ENCODE measurements at places on chromosomes 2 and 18. TPM values are rescaled to one million over a fixed set of nuclear protein-coding genes. Genes with fewer than 3 reads are reported as not detected.

DNA sequence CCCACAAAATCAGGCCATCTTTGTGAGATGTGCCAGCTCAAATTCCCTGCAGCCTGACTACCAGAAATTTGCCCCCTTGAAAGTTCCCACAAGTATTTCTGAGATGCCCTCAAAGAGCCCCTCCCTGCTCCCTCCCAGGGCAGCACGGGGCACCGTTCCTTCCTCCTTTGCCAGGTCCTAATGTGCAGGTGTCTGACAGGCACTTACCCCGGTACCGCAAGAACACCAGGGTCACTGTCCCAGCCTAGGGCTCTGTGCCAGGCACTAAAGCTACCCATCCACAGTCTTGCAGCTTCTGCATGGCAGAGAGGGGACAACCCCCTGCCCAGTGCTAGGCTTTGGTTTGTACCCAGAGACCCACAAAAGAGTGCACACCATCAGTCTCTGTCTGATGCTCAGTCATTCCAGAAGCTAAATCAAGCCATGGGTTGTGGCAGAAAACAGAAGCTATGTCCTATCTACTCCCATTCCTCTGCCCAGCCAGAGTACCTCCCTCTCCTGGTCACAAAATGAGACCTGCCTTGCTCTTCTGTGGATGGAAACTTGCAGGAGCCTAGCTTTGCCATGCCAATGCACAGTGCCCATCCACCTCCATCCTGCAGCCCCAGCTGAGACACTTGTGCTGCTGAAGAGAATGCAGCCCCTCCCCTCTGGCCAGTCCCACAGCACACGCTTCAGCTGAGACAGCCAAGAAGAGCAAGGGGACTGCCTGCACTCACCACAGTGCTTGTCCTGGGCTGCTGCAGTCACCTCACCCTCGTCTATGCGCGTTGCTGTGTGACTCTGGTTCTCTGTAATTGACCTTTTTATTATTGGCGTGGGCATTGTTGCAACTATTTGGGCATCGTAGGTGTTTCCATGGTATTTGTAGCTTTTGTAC, 48.7 kb downstream of the INPP5D start:
- H3K4me3 ChIP-seq, result no peak overlapping the region
- no peak for DNase-seq
- H3K36me3 ChIP-seq, result peaks cover 7% of the 10 kb centered on the region
- no peaks in the 10 kb centered on the region for H3K27me3 ChIP-seq

DNA sequence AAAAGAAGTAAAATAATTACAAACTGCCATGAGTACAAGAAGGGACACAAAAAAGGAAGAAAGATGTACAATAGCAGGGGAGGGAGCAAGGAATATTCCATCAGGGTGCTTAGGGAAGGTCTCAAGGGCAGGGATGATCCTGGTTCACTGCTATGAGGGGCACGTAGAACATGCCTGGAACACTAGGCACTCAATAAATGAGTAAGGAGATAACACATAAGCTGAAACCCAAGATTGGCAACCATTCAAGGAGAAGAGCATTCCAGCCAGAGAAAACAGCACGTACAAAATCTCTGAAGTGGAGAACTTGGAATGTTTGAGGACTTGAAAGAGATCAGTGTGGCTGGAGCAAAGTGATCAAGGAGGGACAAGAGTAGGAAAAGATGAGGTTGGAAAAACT, 103.2 kb downstream of the FAM161A start:
- H3K27me3 ChIP-seq, result no peaks in the 10 kb centered on the region
- no peak for DNase-seq
- H3K36me3 ChIP-seq, result no peaks in the 10 kb centered on the region
- no peaks in the 10 kb centered on the region for H3K4me1 ChIP-seq
- H3K27ac ChIP-seq, result no peak overlapping the region
- H3K4me3 ChIP-seq, result no peak overlapping the region

DNA sequence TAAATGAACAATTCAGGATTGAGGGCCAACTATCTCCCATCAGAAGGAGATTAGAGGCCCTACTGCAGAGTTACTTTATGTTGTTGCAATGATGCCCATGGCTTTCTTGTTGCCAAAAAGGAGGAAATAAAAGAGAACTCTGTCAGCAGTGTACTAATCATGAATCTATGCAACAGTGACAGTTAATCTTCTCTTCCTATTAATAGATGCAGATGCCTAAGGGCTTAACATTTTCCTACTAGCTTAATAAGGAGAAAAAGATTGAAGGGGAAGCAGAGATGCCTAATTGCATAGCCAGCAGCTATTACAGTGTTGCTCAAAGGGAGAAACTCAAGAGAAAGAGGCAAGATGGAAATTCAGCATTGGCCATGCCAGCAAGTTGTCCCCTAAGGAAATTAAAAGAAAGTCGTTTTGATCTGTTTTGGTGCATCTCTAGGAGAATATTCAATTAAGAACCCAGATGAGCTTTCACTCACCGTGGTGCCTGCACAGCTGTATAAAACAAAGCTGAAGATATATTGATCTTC, 107.1 kb upstream of the KCNJ3 start:
- DNase-seq, result no peak
- no peak overlapping the region for H3K4me3 ChIP-seq
- no peak overlapping the region for H3K27ac ChIP-seq
- H3K27me3 ChIP-seq, result peaks cover 2% of the 10 kb centered on the region
- no peaks in the 10 kb centered on the region for H3K36me3 ChIP-seq

DNA sequence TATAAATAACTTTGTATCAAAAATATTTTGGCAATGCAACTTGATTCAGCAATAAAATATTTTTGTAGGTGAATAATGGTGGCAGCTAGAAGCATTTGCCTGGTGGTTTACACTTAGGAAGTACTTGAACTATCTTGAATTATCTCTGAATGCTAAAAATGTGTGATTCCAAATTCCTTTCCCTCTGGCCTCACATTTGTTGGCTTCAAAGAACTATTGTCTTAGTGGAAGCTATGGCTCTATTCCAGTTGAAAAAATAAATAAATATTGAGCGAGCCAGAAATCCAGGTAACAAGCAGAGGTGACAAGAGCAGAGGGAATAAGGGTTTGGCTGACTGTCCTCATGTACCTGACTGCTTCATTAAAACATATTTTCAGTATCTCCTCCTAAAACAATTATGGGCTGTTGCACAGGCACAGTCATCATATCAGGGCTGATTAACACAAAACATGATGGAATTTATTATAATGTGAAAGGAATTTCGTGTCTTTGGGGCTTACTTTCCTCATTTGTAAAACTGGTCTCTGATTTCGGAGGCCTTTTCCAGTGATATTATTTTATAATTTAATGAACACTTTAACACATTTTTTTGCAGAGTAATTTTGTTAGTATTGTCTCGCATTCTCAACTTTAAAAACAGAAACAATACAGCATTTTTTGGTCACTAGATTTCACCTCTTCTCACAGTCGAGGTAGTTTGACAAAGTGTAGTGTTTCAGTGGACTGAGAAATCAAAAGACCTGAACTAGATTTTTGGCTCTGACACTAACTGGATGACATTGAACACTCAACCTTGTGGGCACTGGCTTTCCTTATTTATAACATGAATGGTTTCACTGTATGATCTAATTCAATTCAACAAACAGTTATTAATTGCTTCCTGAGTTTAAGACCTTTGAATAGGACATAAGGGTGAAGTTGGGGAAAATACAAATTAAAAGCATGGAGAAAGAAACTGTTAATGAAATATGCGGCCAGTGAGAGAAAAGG, 7.8 kb upstream of the CAVIN2 start:
- H3K4me1 ChIP-seq, result no peaks in the 10 kb centered on the region
- DNase-seq, result no peak
- H3K4me3 ChIP-seq, result no peak overlapping the region
- H3K27me3 ChIP-seq, result peaks cover 8% of the 10 kb centered on the region

ADAM23 gene
- total RNA-seq, result 0.10 TPM

DNA sequence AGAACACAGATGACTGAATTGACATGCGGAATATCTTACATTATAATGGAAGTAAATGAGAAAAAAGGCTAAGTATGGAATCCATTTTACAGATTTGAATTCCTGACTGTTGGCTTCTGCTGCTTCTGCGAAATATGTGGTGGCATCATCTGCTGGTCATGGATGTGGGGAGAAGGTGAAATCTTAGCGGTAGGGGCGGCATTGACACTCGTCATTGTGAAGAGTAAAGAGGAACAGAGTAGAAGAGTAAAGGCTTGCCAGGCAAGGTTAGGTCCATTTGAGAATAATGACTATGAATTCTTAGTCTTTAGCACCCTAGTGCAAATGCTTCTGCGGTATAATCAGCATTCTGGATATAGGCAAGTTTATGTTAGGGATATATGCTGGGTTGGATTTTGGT, 32.4 kb downstream of the ACTR3 start:
- H3K4me1 ChIP-seq, result peaks cover 30% of the 10 kb centered on the region
- no peaks in the 10 kb centered on the region for H3K27me3 ChIP-seq
- no peak overlapping the region for H3K27ac ChIP-seq
- no peak for DNase-seq

ST8SIA5 gene
- total RNA-seq, result not detected

GRCh38 chr2:228771774-228772173, 499.3 kb downstream of the PID1 start:
- H3K4me1 ChIP-seq, result no peaks in the 10 kb centered on the region
- DNase-seq, result no peak
- no peak overlapping the region for H3K4me3 ChIP-seq
- H3K36me3 ChIP-seq, result no peaks in the 10 kb centered on the region
- H3K27ac ChIP-seq, result no peak overlapping the region

ZNF236 gene
- total RNA-seq, result 17.7 TPM

DNA sequence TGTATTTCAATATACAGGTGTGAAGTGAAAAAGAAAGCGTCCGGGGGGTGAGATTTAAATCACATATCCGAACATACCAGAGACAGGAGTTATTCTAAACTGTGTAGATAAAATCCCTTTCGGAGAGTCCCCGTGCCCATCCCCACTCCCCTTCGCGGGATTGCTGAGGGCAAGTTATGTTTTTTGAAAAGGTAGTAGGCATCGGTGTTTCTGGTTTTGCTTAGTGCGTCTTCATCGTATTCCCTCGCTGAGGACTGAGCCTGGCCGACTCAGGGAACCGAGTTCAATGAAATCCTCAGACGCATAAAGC, 583.4 kb downstream of the ZEB2 start:
- peak overlapping the region; percentile 44 for H3K4me3 ChIP-seq
- peaks cover 54% of the 10 kb centered on the region for H3K27me3 ChIP-seq
- no peak overlapping the region for H3K27ac ChIP-seq
- DNase-seq, result no peak
- no peaks in the 10 kb centered on the region for H3K36me3 ChIP-seq

RPRD1A gene
- total RNA-seq, result 35.1 TPM

DNA sequence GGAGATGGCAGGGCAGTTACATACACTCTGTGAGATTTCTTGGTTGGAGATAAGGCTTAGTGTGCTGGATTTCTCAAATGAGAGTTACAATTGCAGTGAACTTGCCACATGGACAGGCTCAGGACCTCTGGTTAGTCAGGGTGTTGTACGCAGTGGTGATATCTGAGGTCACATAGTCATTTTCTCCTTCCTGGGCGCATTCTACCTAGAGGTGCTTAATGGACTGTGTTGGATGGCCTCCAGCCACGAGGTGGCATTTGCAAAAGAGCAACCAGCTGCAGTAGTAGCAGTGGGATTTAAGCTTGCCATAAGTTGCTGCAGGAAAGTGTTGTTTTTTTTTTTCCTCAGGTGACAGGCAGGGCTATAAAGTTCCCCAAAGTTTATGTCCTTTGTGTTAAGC, 173.8 kb upstream of the TMEM200C start:
- no peak for DNase-seq
- H3K4me1 ChIP-seq, result no peaks in the 10 kb centered on the region
- no peak overlapping the region for H3K27ac ChIP-seq
- no peaks in the 10 kb centered on the region for H3K36me3 ChIP-seq
- H3K27me3 ChIP-seq, result peaks cover 12% of the 10 kb centered on the region

Data from activated naive CD4-positive, alpha-beta T cell treated with anti-CD3 and anti-CD28 coated beads for 36 hours (primary cell).